ENCODE measurements at places on chromosomes 6 and 20.

DNA sequence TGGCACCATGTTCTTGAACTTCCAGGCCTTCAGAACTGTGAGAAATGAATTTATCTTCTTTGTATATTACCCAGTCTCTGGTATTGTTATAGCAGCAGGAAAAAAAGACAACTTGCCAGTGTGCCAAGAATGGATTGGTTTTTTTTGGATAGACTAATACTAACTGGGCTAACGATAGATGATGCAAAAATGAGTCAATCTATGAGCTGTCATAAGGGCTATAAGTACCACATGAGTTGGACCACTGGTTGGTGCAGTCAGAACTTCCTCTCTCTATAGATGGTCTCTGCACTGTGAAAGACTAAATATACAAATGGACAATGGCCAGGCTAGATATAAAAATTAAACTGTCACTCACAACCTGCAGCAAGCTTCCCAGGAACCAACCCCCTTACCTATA lies 87.6 kb upstream of the COL21A1 start:
- no peak for DNase-seq

GRCh38 chr6:4707011-4707410 lies 69.2 kb upstream of the CDYL start:
- DNase-seq = no peak

DNA sequence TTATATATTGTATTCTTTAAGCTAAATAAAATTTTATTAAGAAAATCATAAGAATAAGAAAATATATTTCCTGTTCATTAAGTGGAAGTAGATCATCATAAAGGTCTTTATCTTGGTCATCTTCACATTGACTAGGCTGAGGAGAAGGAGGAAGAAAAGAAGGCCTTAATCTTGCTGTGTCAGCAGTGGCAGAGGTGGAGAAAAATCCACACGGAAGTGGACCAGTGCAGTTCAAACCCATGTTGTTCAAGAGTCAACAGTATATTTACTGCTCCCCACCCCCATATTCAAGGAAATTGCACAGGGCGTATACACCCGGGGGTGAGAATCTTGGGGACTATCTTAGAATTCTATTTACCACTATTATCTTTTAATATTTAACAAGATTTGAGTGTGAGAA lies 178.6 kb upstream of the SCGN start:
- no peak for DNase-seq

DNA sequence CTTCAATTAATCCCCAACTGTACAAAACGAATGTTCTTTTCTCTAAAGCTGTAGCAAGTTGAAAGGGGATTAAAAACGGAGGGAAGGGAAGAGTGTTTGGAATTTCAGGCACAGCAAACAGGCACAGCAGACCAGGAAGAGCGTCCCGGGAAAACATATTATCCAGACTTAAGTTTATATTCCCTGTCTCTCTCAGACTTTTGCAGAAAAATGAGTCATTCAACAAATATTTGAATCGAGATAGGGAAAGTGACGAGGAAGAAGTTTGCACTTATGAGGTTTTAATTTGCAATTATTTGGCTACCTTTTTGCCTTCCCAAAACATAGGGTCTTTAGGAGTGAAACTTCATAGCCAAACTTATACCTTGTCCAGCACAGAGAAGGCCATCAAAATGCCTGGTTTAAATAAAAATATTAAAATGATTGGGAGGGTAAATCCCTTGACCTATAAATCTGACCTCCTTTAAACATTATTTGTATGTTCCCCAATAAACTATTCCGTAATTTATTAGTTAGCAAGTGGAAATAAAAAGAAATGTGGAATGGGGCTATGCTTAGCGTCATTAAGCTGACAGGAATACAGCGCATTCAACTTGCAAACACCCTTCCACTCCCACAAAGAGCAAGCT lies 16.0 kb downstream of the HFE start:
- no peak for DNase-seq

GRCh38 chr20:21702553-21703470 lies 2.7 kb upstream of the PAX1 start:
- DNase-seq = peak; percentile 80

GRCh38 chr6:74311431-74311830 lies 615.4 kb downstream of the CD109 start:
- DNase-seq = no peak

DNA sequence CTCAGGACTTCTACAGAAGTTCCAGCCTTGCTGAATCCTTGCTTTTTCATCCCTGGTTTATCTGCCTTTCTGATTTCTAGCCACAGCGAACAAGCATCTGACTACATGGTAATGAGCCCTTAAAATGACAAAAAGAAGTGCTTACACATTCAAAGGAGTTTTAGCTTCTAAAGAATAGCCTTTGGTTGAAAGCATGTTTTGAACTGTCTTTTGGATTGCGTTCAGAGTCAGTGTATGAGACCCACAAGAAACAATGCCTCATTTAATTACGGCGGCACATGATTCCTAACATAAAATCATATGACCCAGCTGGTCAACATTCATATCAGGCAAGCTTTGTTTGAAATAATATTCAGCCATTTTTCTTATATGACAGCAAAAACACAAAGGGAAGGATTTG lies 784.2 kb downstream of the KIF16B start:
- no peak for DNase-seq

GRCh38 chr6:32697031-32697430 lies 30.6 kb upstream of the HLA-DQB1 start:
- no peak for DNase-seq

GRCh38 chr6:37172912-37173492 lies 3.0 kb downstream of the PIM1 start:
- DNase-seq = no peak

DNA sequence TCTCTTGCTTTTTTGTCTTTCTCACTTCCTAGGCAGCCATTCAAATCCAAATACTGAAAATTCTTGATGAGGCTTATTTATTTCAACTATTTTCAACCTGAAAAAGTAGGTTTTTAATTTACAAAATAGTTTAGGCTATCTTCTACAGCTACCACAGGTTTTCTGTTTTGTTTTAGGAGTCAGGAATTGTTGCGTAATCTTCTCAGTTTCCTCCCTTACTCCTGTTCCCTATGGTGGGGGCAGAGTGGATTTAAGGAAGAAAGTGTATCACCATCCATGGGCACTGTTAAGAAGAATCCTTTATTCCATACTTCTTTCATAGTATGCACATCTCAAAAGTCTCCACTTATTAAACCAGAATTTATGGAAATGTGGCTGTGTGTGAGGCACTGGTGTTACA lies 182.4 kb downstream of the KHDC1L start:
- no peak for DNase-seq

DNA sequence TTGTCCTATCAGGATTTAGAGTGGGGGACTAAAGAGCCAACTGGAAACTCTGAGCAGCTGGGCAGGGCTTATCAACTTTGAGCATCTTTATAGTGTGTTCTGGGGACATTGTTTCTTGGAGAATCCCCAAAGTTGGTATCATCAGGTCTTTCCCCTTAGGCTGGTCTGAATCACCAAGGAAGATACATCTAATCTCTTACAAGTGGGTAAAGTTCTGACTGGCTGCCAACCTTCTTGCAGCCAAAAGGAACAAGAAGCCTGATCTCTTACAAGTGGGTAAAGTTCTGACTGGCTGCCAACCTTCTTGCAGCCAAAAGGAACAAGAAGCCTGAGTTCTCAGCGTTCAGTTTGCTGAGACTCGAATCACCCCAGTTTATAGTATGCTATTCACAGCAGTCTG lies 1.6 kb upstream of the MED23 start:
- no peak for DNase-seq

DNA sequence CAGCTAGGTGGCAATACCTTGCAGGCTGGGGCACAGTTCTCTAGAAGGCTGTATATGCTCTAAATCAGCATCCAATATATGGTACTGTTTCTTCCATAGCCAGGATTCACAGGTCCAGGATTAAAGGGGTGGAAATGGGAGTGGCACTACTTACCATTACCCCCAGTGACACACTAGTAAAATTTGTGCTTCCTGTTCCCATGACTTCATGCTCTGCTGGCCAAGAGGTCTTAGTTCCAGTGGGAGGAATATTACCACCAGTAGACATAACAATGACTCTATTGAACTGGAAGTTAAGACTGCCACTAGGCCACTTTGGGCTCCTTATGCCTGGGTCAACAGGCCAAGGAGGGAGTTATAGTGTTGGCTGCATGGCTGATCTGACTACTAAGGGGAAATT lies 174.3 kb upstream of the TNFAIP3 start:
- DNase-seq = no peak

DNA sequence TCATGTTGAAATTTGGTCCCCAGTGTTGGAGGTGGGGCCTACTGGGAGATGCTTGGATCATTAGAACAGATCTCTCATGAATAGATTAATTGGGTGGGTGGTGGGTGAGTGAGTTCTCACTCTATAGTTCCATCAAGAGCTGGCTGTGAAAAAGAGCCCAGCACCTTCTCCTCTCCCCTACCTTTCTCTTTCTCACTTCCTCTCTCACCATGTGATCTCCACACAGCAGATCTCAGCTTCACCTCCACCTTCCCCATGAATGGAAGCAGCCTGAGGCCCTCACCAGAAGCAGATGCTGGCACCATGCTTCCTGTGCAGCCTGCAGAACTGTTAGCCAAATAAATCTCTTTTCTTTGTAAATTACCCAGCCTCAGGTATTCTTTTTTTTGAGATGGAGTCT lies 12.9 kb upstream of the GMNN start:
- no peak for DNase-seq

DNA sequence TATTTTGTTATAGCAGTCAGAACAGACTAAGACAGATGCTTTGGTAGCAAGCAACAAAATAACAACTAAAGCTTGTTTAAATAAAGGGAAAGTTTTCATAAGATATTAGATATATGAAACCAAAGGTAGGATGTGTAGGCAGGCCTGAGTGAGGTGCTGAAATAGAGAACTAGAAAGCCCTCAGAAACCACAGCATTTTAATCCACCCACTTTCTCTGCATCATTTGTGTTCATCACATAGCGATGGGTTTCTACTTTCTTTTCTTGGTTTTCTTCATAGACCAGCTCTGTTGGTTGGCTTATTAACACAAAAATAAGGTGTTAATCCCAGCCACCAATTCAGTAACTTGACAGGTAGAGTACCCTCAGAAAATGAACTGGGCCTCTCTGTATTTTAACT lies 58.6 kb downstream of the RPS12 start:
- no peak for DNase-seq

DNA sequence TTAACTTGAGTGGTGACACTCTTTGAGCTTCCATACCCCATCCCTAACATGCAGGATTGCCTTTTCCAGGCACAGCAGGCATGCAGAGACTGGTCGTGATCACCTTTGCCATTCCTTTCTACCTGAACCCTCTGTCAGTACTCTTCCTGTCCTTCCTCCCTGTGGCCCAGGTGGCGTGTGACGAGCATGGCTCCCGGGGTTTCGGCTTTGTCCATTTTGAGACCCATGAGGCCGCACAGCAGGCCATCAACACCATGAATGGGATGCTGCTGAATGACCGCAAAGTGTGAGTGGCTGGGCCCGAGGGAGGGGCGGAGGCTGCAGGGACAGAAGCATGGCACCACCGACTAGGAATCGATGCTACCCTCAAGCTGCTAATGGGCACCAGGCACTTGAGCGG lies 6.7 kb downstream of the PABPC1L start:
- DNase-seq = no peak

DNA sequence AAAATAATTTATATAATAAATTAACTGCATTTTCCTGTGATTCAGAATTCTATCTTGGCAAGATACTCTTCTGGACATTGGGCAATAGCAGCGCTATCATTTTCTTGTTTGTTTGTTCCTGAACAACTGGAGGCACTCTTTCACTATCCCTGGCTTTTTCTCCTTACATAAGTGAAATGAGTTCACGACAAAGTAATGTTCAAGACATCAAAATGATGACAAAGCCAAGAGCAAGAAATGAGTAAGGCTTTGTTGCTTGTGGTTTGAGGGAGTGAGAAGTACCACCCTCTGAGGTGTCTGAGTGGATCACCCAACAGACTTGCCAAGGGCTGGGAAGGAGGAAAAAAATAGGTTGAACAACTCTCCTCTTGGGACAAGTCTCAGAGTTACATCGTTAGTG lies 466.6 kb upstream of the JAG1 start:
- DNase-seq = no peak

DNA sequence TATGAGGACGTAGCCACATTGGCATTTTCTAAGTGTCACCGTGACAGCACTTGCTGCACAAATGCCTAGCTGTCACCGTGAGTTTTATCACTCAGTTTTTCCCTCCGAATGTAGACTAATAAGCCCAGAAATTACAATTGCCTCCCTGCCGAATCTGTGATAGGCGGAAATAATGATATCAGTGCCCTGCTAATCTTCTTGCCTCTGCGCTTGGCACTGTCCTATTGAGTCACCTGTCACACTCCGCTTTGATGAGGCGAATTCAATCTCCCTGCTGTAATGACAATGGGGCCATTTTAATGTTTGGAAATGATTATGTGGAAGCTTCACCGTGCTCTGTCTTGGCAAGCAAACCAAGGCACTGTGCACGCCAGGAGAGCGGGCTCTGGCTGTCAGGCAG lies 112.8 kb downstream of the LINC00237 start:
- DNase-seq = peak; percentile 56

DNA sequence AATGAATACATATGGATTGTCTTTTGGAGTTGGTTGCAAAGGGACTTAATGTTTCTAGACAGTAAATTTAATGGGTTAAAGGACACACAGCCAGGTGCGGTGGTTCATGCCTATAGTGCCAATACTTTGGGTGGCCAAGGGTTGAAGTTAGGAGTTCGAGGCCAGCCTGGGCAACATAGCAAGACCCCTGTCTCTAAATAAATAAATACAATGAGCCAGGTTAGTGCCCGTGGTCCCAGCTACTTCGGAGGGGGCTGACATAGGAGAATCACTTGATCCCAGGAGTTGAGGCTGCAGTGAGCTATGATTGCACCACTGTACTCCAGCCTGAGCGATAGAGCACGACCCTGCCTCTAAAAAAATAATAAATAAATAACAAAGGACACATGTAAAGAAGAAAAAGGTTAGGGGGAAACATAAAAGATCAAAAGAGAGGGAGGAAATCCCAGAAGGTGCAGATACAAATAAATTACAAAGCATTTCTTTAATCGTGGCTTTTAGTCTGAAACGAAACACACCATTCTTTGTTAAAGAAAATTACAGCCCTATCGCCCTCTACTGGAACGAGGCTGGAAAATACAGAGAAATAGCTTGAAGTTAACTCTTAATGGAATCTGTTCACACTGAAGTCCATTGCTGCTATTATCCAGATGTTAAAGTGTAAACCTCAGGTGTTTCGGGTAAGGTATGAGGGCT lies 42.6 kb upstream of the SCML4 start:
- DNase-seq = peak; percentile 23

DNA sequence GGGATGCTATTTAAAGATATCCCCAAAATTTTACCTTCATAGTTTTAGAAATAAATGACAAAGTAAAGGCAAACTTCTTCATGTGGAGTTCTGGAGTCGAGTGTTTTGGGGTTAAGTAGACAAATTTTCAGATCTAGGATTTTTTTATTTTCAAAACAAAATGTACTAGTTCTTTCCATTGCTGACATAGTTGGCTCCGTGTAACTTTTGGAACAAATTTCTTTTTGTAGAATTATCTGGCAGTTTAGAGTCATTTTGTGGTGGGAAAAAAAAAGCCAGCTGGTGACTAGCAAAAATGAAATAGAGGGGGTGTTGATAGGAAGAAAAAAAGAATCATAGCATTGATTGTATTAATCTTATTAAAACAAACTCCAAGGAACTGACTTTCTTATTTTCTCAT lies 131.6 kb upstream of the TCF21 start:
- no peak for DNase-seq

- no peak for DNase-seq
Observed at GRCh38 chr6:166752097-166752496, 125.0 kb upstream of the RPS6KA2 start.
